ENCODE measurements at places on chromosomes 11 and 22.

DNA sequence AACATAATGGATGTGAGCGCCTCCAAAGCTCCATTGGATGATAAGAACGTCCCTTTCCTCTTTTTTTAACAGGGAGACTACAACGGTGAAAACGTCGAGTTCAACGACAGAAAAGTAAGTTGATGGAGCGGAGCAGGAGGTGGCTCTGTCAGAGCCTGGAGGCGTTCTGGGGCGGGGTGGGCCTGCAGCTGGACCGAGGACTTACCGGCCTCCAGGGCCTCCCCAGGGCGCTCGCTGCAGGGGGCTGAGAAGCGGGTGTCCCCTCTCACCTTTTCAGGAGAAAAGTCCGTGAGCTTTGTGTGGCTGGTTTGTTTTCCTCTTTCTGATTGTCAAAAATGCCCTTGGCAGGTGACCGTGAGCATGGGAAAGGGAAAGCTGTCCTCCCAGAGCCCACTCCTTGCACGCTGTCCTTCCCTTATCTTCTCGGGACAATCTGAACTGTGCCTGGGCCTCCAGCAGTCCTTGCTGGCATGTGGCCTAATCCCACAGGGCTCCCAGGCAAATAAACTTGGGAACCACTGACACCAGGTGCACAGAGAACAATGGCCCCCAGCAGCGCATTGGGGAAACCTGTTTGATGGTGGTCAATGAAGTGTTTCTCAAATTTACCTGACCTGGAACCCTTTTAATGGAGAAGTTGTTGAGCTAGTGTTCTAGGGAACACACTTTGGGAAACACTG is 38.4 kb downstream of the ANO1 start:
- no peak for DNase-seq

GRCh38 chr11:3953327-3953726 is 97.9 kb downstream of the STIM1 start:
- DNase-seq = no peak

- DNase-seq = no peak
Measured at GRCh38 chr22:36055376-36056295, 27.0 kb upstream of the RBFOX2 start.

DNA sequence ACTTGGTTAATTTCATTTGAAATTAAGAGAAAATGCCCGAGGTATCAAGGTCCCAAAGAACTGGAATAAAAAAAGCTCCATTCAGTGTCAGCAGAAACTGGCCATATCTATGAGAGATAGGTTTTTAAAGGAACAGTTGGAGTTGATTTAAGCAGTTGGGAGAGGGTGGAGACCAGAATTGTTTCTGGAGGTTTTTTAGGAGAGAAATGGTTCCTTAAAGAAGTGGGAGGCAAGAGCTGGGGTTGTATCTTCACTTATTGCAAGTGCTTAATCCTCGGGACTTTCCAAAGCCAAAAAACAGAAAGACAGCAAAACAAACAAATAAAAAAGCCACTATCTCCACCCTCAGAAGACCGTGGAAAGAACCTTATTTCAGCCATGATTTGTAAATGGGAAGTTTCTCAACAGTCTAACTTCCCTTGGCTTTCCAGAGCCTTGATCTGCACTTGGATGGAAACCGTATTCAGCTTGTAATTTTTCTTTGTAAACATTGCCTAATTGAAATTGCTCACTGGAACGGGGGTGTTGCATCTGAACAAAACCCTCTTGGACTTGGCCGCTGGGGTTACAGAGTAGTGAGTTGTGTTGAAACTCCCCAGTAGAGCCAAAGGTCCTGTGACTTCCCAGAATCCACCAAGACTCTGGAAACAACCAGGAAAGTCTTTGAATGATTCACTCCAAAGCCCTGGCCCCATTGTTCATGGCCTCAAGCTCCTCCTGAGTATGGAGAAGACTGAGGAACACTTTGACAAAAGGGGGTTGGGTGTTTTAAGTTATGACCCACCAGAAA is 115.6 kb downstream of the SLC1A2 start:
- no peak for DNase-seq

DNA sequence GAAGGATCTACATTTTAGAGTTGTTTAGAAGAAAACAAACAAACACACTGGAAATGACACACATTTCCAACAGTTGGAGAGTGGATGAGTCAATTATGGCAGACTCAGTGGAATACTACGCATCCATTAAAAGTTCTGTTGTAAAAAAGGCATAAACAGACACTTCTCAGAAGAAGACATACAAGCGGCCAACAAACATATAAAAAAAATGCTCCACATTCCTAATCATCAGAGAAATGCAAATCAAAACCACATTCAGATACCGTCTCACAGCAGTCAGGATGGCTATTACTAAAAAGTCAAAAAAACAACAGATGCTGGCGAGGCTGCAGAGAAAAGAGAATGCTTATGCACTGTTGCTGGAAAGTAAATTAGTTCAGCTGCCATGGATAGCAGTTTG is 298.2 kb downstream of the DDX10 start:
- DNase-seq = no peak

GRCh38 chr22:42490243-42490832 is 29.3 kb downstream of the RRP7A start:
- no peak for DNase-seq

DNA sequence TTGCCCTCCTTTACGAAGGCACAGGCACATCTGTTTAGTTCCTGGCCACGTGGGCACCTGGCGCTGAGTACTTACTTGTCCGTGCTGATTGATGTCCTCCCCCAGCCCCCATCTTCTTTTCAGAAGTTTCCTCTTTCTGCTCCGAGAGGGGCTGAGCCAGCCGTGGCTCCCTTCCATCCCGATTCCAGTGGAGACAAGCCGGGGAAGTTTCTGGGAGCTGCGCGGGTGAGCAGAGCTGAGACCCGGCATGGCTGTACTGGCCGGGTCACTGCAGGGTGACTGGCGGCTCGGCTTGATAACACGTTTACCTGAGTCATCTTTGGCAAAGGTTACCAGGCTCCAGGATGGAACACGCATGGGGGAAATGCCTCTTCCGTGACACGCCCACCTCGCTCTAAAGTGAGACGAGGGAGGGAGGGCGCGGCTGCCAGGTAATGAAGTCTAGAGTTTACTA is 45.4 kb upstream of the ATXN10 start:
- no peak for DNase-seq

- DNase-seq = no peak
Measured at GRCh38 chr11:65997286-65997685, 4.7 kb downstream of the EIF1AD start.
